ENCODE measurements at places on chromosomes 6 and 20.

DNA sequence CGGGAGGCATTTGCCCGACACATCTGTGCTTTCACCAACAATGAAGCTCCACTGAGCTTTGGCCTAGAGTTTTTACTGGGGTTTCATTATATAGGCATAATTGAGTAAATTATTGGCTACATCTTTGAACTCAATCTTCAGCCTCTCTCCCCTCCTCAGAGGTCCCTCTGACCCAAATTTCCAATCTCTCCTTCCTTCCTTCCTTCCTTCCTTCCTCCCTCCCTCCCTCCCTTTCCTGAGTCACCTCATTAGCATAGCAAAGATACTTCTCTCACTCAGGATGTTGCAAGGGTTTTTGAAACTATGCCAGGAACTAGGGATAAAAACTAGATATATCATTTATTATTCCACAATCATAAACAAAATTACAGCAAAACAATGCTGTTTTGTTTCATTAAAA lies 238.2 kb upstream of the PRND start:
- no peak for DNase-seq

DNA sequence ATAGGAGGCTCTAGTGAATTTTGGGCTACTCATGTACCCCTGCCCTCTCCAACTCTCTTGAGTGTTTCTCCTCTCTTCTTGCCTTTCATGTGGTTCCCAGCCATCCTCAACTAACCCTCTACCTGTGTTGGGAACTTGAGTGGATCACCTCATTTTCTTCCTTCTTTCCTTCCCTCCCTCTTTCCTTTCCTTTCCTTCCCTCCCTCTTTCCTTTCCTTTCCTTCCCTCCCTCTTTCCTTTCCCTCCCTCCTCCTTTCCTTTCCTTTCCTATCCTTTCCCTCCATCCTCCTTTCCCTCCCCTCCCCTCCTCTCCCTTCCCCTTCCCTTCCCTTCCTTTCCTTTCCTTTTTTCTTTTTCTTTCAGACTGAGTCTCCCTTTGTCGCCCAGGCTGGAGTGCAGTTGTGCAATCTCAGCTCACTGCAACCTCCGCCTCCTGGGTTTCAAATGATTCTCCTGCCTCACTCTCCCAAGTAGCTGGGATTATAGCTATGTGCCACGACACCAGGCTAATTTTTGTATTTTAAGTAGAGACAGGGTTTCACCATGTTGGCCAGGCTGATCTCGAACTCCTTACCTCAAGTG lies 63.8 kb downstream of the BTBD3 start:
- DNase-seq, result no peak

DNA sequence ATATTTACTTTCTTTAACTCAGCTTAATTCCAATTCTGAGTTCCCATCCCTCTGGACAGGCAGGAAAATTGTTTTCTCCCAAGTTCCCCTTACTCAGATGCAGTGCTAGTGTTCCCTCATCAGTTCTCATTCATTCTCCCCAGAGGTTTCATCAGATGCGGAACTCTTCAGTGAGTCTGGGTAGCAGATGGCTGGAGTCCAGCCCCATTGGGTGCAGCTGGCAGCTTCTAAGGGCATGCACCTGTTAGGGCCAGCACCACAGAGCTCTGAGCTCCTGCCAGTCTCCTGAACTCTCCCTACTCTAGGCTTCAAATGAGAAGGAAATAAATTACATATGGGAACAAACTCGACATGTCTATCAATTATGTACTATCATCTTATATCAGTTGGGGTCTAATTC lies 76.6 kb downstream of the SOD2 start:
- DNase-seq, result no peak

- DNase-seq, result no peak
Observed at GRCh38 chr6:71524201-71524600, 235.6 kb downstream of the OGFRL1 start.

DNA sequence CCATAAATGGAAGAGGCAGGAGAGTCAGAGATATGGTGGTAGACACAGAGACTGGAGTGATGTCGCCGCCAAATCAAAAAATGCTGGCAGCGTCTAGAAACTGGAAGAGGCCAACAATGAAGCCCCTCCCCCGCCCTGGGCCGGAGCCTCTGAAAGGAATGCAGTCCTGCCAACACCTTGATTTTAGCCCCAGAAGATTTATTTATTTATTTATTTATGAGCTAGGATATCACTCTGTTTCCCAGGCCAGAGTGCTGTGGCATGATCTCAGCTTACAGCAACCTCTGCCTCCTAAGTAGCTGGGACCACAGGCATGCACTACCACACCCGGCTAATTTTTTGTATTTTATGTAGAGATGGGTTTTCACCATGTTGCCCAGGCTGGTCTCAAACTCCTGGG lies 82.6 kb upstream of the CCDC167 start:
- no peak for DNase-seq

DNA sequence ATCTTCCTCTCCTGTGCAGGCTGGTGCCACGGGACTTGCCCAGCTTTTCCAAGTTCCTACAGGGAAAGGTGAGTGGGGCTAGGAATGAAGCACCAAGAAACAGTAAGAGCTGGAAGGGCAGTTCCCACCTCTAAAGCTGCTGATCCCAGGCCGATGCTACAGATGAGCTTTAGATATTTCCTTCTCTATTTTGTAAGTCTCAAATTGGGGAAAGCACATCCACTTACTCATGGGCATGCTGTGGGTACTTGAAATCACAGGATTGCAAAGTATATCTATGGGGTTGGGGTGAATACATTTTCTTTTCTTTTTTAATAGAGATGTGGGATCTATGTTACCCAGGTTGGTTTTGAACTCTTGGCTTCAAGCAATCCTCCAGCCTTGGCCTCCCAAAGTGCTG lies 3.1 kb downstream of the ZBTB2 start:
- DNase-seq, result no peak

DNA sequence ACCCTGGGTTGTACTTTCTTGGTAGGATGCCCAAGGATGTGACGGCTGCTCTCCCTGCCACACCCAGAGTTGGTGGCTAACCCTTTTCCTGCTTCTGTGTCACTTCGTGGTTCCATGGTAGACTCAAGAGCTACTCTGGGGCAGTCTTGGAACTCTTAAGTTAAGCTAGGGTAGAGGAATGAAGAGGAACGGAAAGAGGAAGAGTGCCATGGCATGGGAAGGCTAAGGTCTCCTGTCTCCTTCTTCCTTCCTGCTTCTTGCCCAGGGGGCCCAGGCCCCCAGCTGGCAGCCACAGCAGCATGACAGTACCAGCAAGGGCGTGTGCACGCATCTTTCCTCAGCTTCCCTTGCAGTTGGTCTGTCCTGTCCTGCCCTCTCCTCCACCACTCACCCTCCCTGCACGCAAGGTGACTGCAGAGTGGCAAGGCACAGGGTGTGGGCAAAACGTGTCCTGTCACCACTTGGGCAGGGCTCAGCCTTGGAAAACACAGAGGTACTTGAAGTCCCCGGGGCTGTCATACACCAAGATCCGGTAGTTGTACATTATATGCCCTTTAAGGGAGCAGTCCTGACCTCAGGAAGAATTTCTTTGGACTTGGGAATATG lies 39.8 kb upstream of the TGM3 start:
- no peak for DNase-seq

GRCh38 chr6:25927756-25928216 lies 2.7 kb downstream of the SLC17A2 start:
- DNase-seq, result no peak

- no peak for DNase-seq
Observed at GRCh38 chr6:94349227-94349626, 929.9 kb upstream of the EPHA7 start.

DNA sequence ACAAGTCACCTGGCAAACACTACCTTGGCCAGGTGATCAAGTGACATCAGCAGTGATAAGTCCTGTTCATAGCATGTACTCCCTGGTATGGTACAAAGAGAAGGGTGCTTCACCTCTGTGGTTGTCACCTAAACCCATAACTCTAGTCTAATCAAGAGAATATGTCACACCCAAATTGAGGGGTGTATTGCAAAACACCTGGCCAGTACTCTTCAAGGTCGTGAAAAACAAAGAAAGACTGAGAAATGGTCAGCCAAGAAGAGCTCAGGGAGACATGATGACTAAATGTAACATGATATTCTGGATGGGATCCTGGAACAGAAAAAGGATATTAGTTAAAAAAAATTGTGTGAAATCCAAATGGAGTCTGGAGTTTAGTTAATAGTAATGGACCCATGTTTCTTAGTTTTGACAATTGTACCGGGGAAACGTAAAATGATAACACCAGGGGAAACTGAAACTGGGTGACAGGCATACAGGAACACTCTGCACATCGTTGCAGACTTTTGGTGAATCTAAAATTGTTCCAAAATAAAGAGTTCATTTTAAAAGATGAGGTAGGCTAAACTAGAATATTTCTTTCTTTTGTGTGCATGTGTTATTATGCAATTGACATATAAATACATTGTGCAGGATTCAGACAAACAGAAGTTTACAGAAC lies 262.0 kb downstream of the CDC5L start:
- no peak for DNase-seq

DNA sequence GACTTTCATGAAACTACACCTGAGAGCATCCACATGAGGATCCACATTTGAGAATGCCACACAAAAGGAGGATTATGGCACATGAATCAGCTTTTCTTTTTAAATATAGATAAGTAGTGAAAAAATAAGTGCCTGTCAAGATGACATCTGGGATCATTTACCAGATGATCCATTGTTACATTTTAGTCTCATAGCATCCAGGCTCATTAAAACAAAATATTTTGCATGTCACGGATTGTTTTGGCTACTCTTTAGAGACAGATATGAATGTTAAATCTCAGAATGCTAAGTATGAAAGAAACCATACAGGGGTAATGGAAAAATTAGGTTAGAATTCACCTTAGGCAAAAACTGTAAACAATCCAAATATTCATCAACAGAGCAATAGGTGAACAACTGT lies 66.7 kb downstream of the MYO6 start:
- DNase-seq, result no peak

- DNase-seq, result no peak
Observed at GRCh38 chr6:79431537-79431933, 105.7 kb downstream of the LCA5 start.

DNA sequence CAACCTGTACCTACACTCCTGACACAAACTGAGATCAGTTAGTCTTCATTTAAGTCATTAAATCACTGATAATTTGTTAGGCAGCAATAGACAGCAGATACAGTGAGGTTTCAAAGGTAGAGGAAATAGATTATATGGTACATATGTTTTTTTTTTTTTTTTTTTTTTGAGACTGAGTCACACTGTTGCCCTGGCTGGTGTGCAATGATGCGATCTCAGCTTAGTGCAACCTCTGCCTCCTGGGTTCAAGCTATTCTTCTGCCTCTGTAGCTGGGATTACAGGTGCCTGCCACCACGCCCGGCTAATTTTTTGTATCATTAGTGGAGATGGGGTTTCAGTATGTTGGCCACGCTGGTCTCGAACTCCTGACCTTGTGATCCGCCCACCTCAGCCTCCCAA lies 38.2 kb upstream of the KIF13A start:
- no peak for DNase-seq

DNA sequence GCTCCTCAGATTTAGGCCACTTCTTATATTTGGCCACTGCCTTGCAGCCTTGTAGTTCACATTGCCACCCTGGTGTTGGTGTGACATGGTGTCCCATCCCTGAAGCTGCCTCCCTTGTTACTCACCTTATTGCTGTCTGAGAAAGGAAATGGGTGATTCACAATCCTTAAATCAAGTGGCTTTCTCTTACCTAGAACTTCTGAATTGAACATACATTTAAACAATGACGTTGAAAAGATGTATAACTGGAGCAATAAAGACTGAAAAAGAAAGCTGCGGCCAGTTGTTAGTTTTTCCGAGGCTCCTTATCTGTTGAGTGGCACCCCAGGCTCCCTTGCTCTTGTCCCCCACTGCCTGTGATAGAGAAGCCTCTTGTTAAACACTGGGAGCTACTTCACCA lies 28.8 kb upstream of the GNRH2 start:
- DNase-seq, result no peak
